ENCODE measurements at places on chromosomes 2 and 18.

DNA sequence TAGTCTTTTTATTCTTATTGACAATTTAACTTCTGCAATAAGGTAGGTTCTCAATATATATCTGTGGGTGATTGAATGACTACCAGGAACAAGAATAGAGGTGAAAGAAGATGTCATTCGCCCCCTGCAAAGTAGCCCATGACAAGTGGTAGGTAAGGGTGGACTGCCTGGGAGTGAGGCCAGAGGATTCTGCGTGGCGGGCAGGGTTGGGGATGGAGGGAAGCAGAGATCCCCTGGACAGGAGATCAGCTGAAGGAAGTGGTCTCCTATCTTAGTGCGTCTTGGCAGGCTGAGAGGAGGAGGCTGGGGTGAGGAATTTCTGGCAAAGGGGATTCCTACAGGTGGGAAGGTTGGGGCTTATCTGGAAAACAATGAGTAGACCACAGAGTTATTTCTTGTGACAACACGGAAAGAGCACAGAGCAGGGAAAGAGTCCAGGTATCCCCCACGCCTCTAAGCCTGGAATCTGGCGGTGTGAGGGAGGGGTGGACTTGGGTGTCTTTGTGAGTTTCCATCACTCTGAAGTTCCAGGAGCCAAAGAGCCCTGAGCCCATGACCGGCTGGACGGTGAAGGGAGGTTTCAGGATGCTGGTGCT, 21.5 kb upstream of the MYCN start:
- DNase-seq = no peak

- DNase-seq = no peak
Measured at GRCh38 chr2:100833331-100833730, 13.4 kb downstream of the NPAS2 start.

DNA sequence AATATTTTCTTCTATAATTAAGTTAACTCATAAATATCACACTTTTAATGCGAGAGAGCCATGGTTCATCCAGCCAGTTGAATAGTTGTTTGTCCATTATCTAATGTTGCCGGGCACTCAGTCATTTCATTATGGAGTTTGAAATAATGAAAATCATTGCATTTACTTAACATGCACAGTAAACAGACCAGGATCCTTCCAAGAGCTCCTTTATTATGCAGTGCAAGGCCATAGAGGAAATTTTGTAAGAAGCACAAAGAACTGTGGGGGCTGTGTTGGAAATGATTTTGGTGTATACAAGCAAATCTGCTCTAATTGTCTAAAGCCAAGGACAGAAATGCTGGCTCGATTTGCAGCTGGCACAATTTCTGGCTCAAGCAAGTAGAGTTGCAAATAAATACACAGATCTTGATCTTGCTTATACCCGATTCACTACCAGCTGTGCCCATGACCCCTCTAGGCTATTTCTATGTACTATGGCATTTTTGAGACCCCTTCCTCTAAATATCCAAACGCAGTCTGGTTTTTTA, 400.3 kb upstream of the HNRNPA3 start:
- DNase-seq = no peak

DNA sequence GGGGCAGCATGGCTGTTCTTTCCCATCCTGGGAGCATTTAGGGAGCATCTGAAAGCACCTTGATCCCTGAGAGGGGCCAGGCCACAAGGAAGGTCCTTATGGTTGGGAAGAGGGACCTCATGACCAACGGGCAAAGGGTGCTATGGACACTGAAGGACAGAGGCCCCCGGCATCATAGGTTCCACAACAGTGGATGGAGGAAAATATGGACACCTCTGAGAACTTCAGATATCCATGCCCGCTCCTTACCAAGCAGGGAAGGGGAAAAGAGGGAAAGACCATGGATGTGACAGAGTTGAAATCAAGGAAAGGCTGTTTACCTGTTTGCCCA, 94.1 kb upstream of the MGAT4A start:
- no peak for DNase-seq

- no peak for DNase-seq
Measured at GRCh38 chr2:41521211-41521610, 526.6 kb upstream of the PKDCC start.

DNA sequence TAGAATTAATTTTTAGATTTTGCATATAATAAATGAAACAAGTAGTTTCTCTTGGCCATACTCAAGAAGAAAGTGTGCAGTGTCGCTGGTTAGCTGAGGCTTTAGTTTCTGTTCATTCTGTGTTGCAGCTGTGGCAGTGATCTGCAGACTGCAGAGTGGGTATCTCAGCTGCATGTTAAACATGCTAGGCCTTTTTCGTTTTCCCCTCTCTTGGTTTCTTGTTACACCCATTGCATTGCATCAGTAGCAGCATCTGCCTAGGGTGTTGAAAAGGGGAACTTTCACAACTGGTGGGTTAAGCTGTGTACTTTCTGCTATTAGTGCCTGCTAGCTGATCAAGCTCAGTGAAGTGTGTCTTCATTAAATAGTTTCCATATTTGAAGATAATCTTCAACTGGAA, 51.3 kb downstream of the ACSL3 start:
- DNase-seq = no peak

DNA sequence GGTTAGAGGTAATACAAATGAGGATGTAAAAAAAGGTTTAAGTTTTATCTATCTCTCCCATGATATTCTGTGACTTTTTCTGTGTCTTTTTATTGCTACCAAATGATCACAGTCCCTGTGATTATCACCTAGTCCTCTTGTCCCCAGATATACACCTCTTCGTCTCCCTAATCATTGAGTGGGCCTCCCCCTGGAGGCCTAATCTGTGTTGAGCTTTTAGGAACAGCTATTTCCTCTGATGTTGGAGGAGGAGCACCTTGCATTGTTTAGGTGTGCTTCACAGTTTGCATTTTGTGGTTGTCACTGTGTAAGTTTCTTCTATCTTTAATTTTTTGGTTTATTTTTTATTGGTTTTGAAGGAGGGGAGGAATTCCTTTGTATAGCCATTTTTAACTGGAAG, 33.3 kb downstream of the CCDC85A start:
- DNase-seq = no peak

DNA sequence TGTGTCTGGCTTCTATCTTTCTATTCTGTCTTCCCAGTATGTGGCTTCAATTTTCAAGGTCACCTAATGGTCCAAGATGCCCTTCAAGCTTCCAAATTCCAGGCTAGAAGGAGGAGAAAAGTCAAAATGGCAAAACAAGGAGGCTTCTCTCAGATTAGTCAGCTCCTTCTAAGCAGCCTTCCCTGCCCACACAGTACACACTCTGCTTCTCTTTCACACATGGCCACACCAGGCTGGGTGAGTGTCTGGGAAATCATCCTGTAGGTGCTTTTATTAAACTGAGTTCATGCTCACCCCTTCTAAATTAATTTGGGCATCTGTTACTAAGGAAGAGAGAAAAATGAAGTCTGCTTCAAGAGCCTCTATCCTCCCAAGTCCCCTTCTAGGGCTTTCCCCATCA, 277.2 kb upstream of the MGAT5 start:
- DNase-seq = no peak

- no peak for DNase-seq
Measured at GRCh38 chr2:58739033-58739432, 497.9 kb upstream of the FANCL start.

DNA sequence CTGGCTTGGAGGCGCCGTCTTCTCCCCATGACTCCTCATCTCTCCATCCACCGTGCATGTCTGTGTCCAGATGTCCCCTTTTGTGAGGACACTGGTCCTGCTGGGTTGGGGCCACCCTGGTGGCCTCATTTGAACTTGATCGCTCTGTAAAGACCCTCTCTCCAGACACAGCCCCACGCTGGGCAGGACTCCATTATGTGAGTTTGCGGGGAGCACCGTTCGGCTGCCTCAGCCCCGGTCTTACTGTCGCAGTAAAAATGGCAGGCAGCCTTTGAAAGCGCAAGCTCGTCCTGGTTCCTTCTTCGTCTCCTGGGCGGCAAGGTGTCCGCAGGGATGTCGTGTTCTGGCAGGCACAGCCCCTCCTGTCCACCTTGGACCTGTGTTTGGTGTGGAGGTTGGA, 17.7 kb downstream of the NFATC1 start:
- no peak for DNase-seq

GRCh38 chr2:74029714-74030397, 45.1 kb downstream of the TET3 start:
- DNase-seq = no peak

DNA sequence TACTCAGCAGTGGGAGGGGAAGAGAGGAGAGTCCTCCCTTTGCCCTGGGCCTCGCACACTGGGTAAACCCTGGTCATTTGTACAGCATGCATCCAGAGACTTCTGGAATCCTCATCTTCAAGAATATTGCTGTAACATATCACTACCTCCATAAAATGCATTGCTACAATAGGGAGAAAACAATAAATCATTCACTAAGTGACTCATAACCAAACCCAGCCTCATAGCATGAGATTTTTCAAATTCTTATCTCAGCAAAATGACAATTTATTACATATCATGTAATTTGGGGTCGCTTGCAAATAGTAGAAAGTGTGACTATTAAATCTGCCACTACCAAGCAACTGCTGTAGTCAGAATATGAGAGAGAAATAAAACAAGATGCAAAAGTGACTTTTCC, 189.4 kb downstream of the ALK start:
- no peak for DNase-seq
